Left ventricle myocardium inferior (tissue), 1 donor: ENCODE measurements at places on chromosomes 11 and 22.

DNA sequence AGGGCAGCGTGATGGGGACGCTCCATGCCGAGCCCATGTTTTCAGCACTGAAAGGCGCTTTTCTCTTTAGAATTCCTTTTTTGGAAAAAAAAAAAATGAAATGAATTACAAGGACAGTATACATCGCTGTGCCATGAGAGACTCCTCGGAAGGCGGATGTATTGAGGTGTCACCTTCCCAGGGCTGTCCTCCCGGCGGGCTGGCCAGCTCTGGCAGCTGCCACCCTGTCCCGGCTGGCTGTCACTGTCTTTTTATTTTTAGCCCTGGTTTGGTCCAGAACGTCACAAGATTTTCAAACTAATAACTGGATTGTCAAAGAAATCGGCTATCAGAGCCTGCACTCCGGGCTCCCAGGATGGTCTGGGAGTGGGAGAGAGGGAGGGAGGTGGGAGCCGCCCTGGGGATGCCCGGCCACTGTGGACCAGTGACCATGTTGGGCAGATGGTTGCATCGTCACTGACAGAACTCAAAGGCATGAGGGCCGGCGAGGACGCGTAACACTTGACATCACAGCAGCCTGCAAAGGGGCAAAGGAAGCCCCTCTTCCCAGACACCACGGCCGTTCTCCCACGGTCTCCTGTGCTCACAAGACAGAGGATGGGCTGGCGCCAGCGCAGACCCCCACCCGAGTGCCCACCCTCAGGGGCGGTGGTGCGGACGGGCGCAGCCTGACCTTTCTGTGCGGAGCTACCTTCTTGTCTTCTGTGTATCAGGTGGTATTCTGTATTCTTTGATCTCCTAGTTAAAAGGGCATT is 392.9 kb downstream of the TBC1D22A start:
- DNase-seq: no peak

DNA sequence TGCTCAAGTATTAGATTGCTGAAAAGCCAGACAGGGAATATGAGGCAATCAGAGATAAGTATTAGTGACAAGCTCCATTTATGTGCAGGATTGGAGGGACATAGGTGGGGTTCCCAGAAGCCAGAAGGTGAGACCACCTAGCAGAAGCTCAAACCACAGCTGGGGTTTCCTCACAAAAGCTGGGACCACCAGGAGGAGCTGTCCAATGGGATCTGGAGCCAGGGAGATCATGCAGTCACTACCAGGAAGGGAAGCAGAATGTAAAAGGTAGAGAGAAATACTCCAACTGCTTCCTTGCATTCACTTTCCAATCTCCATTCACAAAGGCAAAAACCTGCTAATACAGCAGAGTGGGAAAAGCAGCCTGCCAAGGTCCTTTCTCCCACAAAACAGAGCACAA is 5.2 kb upstream of the FSHB start:
- DNase-seq: no peak

GRCh38 chr22:44583061-44583760 is 85.2 kb upstream of the RTL6 start:
- peak; percentile 9 for DNase-seq

- peak; percentile 10 for DNase-seq
Measured at GRCh38 chr22:37184380-37184755, 3.7 kb downstream of the C1QTNF6 start.

- peak; percentile 21 for DNase-seq
Measured at GRCh38 chr11:121672630-121673487, 220.1 kb upstream of the SORL1-AS1 start.
